ENCODE measurements at places on chromosomes 1 and 21. TPM values are rescaled to one million over a fixed set of nuclear protein-coding genes. Genes with fewer than 3 reads are reported as not detected.

MROH7 gene
- not detected for total RNA-seq

HSD3B2 gene
- total RNA-seq = not detected

FCGR1A gene
- not detected for total RNA-seq

ANP32E gene
- 40.8 TPM for total RNA-seq

EFNA1 gene
- total RNA-seq = 2.8 TPM

LGR6 gene
- not detected for total RNA-seq

HAO2 gene
- not detected for total RNA-seq

HPDL gene
- not detected for total RNA-seq

- no peak for DNase-seq
Measured at GRCh38 chr1:168830562-168830961, 101.6 kb upstream of the DPT start.

DNA sequence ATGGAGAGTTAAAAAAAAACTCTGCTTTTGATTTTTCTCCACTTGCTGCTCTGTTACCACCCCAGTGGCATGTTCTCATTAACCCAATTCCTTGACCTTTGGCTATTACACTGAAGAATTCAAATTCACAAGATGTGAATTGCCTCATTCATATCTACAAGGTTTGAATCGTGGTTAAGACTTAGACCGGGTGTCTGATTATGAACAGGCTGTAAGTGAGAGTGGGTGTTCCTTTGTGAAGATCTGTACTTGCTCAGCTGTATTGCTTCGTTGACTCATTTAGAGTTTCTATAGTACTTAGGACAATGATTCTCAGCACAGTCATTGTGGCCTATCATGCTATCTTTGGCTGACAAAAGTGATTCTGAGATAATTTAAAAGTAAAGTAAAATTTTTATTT, 36.4 kb downstream of the DNM3 start:
- no peak for DNase-seq

DNA sequence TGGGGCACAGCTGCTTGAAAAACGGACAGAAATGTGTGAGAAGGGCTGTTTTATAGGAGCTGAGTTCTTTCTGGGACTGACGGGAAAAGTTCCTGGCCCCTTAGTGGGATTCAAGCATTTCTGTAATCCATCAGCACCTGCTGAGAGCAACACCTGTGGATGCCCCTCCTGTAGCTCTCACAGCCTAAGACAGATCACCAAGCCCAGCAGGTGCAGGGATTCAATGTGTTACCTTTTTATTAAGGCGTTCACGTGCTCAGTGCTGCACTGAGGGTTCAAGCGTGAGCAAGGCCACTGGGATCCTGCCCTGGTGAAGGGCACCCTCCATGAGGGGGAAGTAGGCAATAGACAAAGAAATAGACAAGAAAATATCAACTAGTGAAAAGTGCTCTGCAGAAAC, 14.9 kb downstream of the OLFML2B start:
- DNase-seq = no peak

DNA sequence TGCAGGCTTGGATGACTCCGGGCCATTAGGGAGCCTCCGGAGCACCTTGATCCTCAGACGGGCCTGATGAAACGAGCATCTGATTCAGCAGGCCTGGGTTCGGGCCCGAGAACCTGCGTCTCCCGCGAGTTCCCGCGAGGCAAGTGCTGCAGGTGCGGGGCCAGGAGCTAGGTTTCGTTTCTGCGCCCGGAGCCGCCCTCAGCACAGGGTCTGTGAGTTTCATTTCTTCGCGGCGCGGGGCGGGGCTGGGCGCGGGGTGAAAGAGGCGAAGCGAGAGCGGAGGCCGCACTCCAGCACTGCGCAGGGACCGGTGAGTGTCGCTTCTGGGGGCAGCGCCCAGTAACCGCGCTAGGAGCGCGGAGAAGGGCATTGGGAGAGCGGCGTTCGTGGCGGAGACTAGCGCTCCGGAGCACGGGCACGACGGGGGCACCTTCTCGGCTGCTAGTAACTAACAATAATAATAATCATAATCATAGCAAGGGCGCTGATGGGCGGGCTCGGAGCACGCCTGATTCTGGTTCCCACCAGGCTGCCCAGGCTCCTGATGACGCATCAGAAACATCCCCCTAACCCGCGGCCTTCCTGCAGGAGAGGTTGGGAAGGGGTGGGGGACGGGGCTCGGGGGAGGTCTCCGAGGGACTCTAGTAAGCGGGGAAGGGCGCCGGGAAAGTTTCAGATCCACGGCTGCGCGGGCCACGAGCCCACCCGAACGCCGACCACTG, at the start of gene MX1:
Gene MX1, plus strand, starts transcription at position 286 of the 722 bp plus-strand sequence. CDS start 5,832 bp downstream, outside the sequence.
- DNase-seq = peak; percentile 10

DNA sequence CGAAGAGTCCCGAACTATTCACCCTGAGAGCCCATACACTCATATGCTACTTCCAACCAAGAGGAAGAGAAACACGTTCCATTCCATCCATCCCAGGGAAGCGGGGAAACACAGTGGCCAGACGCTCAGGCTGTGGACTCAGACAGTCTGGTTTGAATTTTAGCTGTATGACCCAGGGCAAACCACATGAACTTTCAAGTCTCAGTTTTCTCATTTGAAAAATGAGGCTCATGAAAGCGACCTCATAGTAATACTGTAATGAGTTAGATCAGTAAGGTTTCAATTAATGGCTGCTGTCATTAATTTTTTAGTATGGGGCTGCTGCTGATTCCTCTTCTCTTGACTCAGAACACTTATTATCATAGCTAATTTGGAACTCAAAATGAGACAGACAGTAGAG, 1.5 kb downstream of the FCRL4 start:
- no peak for DNase-seq

- DNase-seq = no peak
Measured at GRCh38 chr1:183032122-183032921, 9.1 kb downstream of the LAMC1 start.

DNA sequence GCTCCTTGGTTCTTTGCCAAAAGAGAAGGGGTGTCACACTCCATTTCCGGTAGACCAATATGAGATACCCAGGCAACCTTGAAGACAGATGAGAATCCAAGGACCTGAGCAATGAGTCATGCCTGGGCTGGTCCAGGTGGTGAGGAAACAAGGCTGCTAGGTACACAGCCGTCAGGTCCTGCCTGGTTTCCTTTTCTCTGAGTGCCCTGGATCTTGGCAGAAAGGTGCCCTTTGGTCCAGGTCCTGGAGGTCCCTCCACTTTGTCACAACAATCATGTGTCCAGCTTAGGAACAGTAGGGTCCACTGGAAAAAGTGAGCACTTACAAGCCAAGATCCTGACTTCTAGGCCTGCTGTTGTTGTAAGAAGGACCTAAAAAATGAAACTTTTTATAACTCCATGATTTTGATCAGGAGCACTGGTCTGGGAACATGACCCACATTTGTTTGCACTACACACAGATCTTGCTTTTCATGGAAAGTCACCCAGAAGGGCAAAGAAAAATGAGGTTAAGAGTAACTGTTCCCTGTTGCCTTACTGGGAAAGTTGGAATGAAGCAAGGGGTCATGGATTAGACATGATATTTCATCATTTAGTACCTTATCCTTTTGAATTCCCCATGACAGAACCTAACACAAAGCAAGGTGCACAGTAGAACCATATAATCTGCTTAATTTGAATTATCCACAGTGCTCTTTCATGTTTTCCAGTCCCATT, 94.7 kb downstream of the PAPPA2 start:
- DNase-seq = no peak

DNA sequence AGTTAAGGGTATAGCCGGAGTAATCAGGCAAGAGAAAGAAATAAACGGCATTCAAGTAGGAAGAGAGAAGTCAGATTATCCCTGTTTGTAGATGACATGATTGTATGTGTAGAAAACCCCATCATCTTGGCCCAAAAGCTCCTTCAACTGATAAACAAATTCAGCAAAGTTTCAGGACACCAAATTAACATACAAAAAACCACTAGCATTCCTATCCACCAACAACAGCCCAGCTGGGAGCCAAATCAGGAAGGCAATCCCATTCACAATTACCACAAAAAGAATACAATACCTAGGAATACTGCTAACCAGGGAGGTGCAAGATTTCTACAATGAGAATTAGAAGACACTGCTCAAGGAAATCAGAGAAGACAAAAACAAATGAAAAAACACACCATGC, 45.3 kb downstream of the MAST2 start:
- no peak for DNase-seq

- no peak for DNase-seq
Measured at GRCh38 chr1:8570465-8570864, 247.0 kb downstream of the RERE start.

- no peak for DNase-seq
Measured at GRCh38 chr1:41383094-41383852, 22.0 kb downstream of the FOXO6 start.

DNA sequence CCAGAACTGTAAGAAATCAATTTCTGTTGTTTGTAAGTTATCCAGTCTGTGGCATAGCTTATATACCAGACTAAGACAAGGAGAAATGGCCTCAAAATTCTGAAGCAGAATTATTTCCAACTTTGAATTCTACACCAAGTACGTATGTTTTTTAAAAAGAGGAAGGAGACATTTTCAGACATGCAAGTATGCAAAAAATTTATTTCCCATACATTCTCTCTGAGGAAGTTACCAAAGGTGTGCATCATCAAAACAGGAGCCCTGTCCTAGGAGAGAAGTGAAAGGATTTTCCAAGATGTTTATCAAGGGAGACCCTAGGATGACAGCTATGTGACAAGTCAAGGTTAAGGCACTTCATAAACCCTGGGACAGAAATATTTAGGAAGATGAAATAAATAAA, 49.3 kb upstream of the RABGAP1L start:
- DNase-seq = no peak

GRCh38 chr1:192739476-192740184, 69.2 kb upstream of the RGS2 start:
- DNase-seq = no peak
